ENCODE measurements at places on chromosomes 1 and 21.

DNA sequence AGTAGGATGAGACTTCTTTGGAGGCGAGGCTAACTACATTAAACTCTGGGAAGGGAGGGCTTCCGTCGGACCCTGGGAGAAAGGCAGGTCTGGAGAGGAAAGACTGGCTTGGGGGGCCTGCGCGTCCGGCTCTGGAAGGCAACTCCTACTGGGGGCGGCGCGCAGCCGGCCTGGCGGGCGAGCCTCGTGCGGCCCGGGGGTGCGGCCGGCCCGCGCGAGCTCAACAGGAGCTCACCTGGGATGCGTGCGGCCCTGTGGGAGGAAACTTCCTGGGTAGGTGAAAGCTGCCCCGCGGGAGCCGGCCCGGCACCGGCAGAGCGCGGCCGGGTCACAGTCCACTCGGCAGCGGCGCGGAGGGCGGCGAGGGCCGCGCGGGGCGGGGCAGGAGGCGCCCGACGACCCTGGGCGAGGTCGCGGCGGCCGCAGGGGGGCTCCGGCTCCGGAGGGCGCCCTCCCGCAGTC is 449 bp downstream of the EPS15 start:
- peak; percentile 51 for DNase-seq

- no peak for DNase-seq
Observed at GRCh38 chr1:219265026-219265515, 91.4 kb downstream of the LYPLAL1 start.

DNA sequence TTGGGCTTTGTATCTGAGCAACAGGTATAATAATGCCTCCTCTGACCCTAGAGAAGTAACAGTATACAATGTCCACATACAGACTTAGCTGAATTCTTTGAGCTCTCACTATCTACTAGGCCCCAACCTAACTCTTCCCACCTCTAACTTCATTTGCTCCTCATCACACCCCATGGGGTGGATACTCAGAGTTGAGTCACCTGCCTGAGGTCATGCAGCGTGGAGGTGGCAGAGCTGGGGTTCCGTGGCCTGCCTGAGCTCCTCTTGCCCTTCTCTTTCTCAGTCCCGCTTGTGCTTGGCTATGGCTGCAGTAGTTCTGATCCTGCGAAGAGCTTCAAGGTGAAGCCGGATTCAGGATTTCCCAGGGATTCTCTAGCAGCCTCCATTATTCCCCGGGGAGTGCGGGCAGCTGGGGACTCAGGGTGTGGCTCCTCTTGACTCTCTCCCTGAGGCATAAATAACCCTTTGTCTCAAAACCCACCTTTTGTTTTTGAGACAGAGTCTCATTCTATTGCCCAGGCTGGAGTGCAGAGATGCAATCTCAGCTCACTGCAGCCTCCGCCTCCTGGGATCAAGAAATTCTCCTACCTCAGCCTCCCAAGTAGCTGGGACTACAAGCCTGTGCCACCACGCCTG is 29.9 kb upstream of the ACTL8 start:
- no peak for DNase-seq

DNA sequence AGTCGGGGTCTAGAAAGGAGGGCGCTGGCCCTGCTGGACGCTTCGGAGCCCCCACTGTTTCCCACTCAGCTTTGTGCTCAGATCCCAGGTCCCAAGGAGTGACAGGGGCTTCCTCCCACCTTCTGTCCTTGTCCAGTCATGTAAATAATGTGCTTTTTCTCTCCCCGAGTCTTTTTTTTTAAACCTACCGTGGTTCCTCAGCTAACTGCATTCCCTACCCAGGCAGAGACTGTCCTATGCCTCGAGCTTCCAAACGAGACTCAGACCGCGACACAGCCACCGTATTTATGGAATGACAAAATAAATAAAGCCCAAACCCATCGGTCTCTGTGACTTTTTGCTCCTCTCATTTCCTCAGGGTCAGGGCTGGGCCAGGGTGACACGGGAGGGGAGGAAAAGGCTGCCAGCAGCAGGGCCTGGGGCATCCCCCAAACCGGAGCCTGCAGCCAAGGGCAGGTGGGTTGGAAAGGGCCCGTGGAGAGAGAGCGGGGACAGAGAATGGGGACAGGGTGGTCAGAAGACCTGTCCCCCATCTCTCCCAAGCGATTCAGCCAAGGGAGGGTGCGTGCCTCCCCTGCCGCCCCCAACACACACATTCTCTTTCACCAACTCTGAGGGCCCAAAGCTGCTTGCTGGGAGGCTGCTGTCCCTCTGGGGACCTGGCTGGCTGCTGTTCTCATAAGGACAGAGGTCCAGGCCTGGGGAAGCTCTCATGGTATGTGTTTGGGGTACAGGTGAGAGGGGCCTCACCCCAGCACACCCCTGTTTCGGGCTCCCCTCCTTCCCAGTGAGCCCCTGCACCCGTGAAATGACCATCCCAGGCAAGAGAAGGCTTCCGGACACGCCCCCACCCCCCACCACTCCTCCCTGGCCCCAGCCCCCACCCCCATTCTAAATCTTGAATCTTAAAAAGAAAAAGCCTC is 55.4 kb downstream of the KCNAB2 start:
- DNase-seq = no peak

DNA sequence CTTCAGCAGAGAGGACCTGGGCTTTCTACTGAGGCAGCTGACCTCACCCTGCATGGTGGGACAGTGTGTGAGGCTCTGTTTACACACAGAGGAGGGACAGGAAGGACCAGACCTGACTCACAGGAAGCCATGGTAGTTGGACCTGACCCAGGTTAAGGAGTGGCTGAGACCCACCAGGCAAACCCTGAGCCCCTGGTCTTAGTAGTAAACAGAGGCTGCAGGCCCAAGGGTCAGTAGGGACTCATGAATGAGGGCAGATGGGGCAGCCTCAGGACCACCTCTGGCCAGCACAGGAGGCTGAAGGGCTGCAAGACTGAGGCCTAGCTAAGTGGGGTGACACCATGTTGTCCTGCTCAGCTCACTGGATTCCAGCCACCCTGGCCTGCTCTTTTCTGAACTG is 273.2 kb downstream of the GRIK3 start:
- DNase-seq = no peak

- DNase-seq = no peak
Observed at GRCh38 chr1:20375563-20375962, 84.9 kb downstream of the VWA5B1 start.

- DNase-seq = no peak
Observed at GRCh38 chr1:24901791-24902470, 28.1 kb downstream of the RUNX3 start.

DNA sequence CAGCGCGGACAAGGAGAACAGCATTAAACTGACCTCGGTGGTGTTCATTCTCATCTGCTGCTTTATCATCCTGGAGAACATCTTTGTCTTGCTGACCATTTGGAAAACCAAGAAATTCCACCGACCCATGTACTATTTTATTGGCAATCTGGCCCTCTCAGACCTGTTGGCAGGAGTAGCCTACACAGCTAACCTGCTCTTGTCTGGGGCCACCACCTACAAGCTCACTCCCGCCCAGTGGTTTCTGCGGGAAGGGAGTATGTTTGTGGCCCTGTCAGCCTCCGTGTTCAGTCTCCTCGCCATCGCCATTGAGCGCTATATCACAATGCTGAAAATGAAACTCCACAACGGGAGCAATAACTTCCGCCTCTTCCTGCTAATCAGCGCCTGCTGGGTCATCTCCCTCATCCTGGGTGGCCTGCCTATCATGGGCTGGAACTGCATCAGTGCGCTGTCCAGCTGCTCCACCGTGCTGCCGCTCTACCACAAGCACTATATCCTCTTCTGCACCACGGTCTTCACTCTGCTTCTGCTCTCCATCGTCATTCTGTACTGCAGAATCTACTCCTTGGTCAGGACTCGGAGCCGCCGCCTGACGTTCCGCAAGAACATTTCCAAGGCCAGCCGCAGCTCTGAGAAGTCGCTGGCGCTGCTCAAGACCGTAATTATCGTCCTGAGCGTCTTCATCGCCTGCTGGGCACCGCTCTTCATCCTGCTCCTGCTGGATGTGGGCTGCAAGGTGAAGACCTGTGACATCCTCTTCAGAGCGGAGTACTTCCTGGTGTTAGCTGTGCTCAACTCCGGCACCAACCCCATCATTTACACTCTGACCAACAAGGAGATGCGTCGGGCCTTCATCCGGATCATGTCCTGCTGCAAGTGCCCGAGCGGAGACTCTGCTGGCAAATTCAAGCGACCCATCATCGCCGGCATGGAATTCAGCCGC is 2.5 kb downstream of the S1PR1 start:
- no peak for DNase-seq
